ENCODE measurements at places on chromosomes 3 and 15.

GRCh38 chr3:100536093-100536492, 43.7 kb downstream of the TMEM45A start:
- no peak for DNase-seq

DNA sequence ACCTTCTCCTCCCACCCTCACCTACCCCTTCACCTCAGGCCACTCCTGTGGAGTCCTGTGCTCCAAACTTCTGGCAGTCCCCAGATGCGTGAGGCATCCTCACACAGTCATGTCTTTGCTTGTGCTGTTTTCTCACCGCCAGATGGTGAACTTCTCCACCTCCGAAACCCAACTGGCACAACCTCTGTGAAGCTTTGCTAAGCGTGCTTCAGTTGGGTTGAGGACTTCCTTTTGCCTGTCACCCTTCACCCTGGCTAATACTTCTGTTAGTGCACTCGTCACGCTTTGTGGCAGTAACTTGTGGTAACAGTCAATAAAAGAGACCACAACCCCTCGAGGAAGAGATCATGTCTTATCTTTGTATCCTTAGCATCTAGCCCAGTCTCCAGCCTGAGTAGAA, 42.0 kb upstream of the SKOR1 start:
- DNase-seq = no peak

DNA sequence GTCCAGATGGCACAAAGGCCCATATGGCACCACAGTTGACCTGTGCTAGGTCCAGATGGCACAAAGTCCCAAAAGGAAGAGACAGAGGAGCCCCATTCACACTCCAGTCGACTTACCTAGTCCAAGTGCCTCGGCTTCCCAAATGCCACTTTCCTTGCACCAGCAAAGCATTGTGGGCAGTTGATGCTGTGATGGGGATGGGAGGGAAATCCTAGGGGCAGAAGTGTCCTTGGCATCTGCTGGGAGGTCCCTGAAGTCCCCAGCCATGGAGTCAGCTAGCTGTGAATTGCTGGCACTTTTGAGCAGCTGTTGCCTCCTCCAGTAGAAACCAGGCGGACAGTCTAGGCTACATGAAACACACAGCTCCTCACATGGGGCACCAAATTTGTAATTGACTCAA, 60.3 kb upstream of the SIAH2 start:
- DNase-seq = no peak

GRCh38 chr3:77342688-77343087, 302.8 kb downstream of the ROBO2 start:
- DNase-seq = no peak

DNA sequence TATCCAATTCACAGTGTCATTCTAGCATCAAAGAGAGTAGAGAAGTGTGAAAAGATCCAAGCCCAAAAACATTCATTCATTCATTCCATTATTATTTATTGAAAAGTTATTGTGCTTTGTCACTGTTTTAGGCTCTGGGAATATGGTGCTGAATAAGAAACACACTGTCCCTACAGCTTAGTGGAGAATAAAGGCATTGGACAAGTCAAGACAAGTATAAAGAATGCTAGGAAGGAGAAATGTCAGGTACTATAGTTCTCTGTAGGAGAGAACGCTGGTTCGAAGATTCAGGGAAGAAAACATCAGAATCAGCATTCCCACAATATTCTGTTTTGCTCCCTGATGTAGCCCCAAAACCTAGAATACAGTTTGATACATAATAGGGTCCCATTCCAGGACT, 128.8 kb upstream of the CHRM5 start:
- DNase-seq = no peak

DNA sequence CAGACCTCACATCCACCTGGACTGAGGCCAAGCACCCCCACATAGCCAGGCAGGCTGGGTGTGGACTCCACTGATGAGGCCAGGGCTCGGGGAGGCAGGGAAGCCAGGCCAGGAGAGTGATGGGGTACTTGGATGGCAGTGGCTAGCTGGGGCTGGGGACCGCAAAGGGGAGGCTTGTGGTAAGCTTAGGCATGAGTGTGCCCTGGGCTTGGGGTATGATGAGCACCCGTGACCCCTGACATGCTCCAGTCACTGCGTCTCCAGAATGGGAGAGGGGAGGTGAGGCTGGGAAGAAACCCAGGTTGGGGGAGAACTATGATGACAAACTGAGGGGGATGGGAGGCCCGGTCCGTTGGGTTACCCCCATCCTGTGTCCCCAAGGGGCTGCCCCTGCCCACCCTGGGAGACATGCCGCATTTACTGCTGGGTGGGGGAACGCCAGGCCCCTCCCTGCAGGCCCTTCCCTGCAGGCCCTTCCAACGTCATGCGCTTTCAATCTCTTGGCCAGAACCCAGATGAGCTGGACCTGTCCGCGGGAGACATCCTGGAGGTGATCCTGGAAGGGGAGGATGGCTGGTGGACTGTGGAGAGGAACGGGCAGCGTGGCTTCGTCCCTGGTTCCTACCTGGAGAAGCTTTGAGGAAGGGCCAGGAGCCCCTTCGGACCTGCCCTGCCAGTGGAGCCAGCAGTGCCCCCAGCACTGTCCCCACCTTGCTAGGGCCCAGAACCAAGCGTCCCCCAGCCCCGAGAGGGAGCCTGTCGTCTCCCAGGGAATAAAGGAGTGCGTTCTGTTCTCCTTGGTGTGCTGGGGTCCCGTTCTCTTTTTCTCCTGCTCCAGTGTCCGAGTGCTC, 34.1 kb downstream of the TSPAN3 start:
- peak; percentile 85 for DNase-seq

GRCh38 chr3:461006-461405, 264.4 kb downstream of the CHL1 start:
- DNase-seq = no peak

- no peak for DNase-seq
Measured at GRCh38 chr3:30623351-30623750, 16.9 kb downstream of the TGFBR2 start.

DNA sequence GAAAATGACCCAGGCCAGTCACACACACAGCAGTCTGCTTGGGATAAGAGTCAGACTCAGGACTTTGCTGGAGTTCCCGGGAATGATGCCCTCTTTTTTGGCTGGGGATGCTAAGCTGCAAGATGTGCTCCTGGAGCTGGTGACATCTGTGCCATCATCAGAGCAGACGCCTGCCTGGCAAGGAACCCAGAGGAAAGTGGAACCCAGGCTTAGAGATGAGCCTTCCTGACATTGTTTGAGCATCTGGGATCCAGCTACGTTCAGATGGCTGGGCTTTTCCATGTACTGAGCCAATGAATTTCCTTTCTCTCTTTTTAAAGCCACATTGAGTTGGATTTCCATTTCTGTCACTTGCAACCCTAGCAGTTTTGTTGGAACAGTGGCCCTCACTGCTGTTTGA, 53.3 kb downstream of the EBLN2 start:
- peak; percentile 72 for DNase-seq

GRCh38 chr3:1971780-1972179, 126.9 kb upstream of the CNTN4 start:
- no peak for DNase-seq

DNA sequence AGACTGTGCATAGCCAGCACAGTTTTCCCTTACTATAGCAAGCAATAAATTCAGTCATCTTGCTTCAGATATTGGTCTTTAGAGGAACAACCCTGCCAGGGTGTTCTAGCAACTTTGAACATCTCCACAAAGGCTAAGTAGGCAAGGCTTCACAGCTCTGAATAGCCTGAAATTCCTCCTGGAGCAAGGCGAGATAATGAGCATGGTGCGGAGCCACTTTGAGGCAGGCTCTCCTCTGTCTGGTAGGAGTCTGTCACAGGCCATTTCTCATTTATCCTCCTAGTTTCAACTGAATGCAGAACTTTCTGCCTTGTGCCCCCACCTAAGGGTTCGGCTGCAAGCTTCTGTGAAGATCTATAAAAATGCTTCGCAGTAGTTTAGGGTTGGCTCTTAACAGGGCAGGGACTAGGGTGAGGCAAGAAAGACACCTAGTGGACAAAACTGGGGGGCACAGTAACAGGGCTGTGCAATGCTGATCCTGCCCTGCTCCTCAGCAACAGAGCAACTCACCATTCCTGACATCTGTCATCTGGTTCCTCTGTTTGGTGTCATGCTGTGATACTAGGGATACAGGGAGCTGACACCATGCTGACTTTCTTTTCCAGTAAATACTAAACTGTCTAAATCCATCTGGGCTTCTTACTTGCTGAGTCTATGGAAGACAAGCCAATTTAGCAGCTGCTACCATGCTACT, 16.6 kb upstream of the EHHADH start:
- DNase-seq = no peak

DNA sequence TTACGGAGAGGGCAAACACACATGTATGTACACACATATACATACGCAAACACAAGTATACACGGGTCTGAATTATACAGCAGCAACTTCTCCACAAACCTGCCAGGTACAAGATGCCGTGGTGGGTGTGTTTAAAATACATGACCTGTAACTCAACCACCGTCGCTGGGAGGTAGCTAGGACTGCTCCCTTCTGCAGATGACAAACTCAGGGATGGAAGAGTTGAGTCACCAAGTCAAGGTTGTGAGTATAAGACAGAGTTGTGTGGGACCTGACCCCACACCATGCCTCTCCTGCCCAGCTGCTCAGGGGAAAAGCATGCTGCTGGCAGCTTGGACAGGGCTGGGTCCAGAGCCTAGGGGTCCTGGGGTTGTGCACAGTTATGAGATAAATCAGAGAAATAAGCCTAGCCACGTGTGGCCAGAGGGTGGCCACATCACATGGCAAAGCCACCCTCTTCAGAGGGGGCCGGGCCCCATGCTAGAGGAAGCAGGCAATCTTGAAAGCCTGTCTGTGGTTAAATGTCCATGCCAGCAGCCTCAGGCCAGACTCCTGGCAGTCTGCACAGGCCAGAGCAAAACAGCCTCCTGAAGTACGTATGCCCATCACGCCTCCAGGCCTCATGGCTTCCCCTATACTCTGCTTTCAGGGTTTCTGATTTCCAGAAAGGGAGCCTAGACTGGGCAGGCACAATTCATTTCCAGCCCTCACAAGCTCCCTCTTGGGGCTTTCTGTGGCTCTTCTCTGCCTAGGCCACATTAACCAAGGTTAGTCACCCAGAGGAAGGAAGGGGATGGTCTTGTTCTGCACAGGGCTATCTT, 107.7 kb upstream of the RPL32 start:
- DNase-seq = no peak

DNA sequence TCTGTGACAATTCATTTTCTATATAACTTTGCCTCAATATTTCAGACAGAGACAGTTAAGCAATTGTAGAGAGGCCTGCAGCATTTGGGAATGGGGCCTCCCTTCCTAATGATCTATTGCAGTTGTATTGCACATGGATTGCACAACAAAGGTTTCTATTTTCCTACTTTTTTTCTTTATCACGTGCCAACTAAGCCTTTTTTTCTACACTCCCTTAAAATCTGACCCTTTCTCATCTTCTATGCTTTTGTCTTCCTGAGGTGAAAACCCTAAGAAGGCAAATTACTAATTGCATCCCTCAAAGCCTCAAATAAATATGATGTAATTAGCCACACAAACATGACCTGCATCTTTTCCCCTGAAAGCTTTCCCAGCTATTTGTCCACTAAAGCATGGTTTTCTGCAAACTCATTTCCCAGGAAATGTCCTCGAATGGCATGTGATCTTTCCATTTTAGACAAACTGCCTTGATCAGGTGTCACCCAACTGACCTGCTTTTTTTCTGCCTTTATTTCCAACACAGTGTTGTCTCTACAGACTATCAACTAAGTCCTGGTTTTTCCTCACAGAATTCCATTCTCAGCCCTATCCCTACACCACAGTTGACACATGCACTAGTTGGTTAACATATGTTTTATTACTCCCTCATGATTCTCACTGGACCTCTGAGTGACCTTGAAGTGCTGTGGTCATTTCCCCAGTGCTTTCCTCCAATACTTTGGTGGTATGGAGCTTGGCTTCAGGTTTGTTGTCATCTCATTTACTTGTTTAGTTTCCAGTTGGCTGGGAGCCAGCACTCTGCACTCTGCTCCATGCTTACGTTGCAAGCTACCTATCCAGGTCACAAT, 31.9 kb upstream of the TSC22D2 start:
- no peak for DNase-seq

- DNase-seq = no peak
Measured at GRCh38 chr3:193594946-193595689, 2.1 kb downstream of the OPA1 start.

- no peak for DNase-seq
Measured at GRCh38 chr3:177385831-177386301, 188.6 kb upstream of the TBL1XR1 start.

DNA sequence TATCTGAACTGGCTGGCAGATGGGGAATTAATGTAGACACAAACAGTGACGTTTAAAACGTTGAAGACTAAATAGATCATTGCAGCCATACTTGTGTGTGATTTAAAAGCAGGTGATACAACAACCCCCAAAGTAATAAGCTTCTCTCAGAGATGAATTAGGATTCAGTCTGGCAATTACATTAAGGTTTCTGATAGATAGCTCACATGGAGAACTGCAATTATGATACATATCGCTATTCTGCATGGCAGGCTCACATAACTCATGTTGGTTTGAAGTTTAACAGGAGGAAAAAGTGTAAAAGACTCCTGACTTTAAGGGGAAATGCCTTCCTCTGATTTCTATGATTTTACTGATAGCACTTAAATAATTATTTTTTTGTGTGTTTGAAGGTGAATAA, 196.9 kb downstream of the CLSTN2 start:
- DNase-seq = no peak

- DNase-seq = no peak
Measured at GRCh38 chr15:80093854-80094418, 34.5 kb downstream of the ZFAND6 start.

GRCh38 chr15:81043935-81044575, 43.3 kb downstream of the TLNRD1 start:
- peak; percentile 28 for DNase-seq

GRCh38 chr3:169552533-169552932, 111.0 kb downstream of the MECOM start:
- DNase-seq = no peak

DNA sequence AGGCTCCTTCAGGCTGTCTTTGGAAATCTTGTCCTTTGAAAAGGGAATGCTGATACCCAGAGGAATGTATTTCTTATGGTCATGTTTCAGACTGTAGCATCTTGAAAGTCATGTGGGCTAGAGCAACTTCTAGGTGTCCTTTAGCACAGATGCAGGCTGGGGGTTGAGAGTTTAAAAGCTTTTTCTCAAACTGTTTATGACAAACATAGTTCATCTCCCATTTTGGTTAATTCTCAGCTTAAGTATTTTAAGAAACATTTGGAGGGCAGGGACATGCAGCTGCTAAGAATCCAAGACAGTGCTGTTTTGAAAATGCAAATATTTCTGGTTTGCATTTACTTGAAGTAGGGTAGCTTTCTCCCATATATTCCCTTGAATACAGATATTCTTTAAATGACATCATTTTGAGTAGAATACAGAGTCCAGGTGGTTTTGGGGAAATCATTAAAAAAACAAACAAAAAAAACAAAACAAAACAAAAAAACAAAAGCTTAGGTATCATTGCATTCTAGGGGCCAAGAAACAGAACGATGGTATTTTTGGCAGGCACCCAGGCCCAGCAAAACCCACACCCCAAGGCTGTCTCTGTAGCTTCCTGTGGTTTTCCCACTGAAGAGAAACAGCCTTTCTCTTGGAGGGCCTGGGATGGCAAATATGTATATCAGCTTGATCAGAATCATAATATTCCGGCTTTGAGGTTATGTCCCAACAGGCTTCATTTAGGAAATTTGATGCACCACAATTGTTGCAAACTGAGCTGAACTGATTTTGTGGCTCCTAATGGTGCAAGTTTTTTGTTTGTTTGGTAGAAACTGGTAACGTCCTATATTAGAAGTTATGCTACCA, 120.0 kb downstream of the ATG7 start:
- no peak for DNase-seq
